ENCODE measurements at places on chromosomes 16 and 17. TPM values are rescaled to one million over a fixed set of nuclear protein-coding genes. Genes with fewer than 3 reads are reported as not detected.

- no peaks in the 10 kb centered on the region for H3K36me3 ChIP-seq
- DNase-seq = no peak
- no peak overlapping the region for H3K27ac ChIP-seq
- H3K4me1 ChIP-seq = no peaks in the 10 kb centered on the region
These were observed 684.2 kb downstream of the WWOX start for GRCh38 chr16:78783570-78784079.

MLX gene
- 31.5 TPM for total RNA-seq

GRCh38 chr17:42018339-42018738 is 1.1 kb upstream of the DNAJC7 start:
- peak overlapping the region; percentile 91 for H3K27ac ChIP-seq
- DNase-seq = no peak
- peaks cover 38% of the 10 kb centered on the region for H3K4me1 ChIP-seq
- no peaks in the 10 kb centered on the region for H3K27me3 ChIP-seq
- H3K4me3 ChIP-seq = peak overlapping the region; percentile 95

- DNase-seq = no peak
- no peak overlapping the region for H3K27ac ChIP-seq
- H3K36me3 ChIP-seq = peaks cover 43% of the 10 kb centered on the region
- no peaks in the 10 kb centered on the region for H3K4me1 ChIP-seq
- no peak overlapping the region for H3K4me3 ChIP-seq
These were observed 4.0 kb downstream of the PRSS53 start for GRCh38 chr16:31084584-31085302.

GRCh38 chr17:29157310-29157709 is 22.9 kb downstream of the MYO18A start:
- DNase-seq = no peak
- H3K27me3 ChIP-seq = no peaks in the 10 kb centered on the region
- H3K4me3 ChIP-seq = no peak overlapping the region
- H3K36me3 ChIP-seq = no peaks in the 10 kb centered on the region
- no peak overlapping the region for H3K27ac ChIP-seq
- peaks cover 27% of the 10 kb centered on the region for H3K4me1 ChIP-seq

METTL16 gene
- total RNA-seq = 37.6 TPM

VMO1 gene
- 8.3 TPM for total RNA-seq

GRCh38 chr16:64580558-64580957 is 541.3 kb downstream of the CDH11 start:
- no peaks in the 10 kb centered on the region for H3K4me1 ChIP-seq
- H3K36me3 ChIP-seq = no peaks in the 10 kb centered on the region
- no peaks in the 10 kb centered on the region for H3K27me3 ChIP-seq
- no peak for DNase-seq

All from thoracic aorta (tissue), 2 donors.